ENCODE measurements at places on chromosomes 2 and 18.
A peak's percentile ranks its signal among the peaks of the same experiment; 100 is the strongest.

DNA sequence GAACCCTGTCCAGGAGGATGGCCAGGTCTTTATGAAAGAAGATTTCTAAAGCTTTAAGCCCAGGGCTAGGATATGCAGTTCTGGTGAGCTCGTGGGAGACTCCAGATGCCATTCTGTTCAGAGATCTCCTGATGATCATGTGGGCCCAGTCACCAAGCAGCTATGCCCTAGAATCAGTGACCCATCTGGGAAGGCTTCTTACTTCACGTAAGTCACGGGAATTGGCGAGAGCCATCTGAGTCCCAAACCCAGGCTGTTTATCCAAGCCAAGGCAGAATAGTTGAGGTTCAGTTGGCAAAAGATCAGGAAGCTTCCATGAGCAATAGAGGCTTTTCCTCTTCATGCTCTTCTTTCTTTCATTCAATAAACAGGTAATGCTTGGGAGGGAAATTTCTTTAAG, 23.9 kb downstream of the ANTXR1 start:
- peak; percentile 18 for DNase-seq

DNA sequence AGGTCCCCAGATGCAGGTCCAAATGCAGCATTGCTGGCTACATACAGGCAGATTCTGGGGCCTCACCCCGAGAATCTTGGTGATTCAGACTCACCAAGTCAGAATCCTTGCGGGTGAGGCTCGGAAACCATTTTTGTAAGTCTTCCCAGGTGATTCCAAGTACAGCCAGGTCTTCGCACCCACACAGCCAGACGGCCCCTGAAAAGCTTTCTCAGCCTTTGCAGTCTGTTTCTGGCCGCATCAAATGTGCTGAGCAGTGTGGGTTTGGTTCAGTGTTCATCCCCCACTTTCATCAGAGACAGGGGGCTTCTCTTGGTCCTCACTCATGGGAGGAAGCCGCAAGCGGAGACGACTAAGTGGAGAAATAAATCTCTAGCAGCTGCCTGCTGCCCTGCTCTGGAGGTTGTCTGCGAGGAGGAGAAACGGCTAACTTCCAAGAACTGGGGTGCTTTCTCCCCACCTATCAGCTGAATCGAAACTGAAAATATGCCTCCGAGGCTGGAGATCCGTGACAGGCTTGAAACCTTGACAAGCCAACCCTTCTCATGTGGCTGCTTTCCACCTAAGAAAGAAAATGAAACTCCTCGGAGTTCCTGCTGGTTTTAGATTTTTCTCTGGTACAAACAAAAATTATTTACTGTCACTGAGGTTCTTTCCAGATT, 8.9 kb upstream of the TMEM185B start:
- DNase-seq, result peak; percentile 45

GRCh38 chr2:80323610-80324009, 19.1 kb upstream of the LRRTM1 start:
- DNase-seq, result no peak

- no peak for DNase-seq
These were observed 141.4 kb downstream of the SMAD7 start for GRCh38 chr18:48809365-48809764.

- peak; percentile 76 for DNase-seq
These were observed 14.3 kb upstream of the STAM2 start for GRCh38 chr2:152189622-152190495.
